ENCODE measurements at places on chromosomes 4 and X. TPM values are rescaled to one million over a fixed set of nuclear protein-coding genes. Genes with fewer than 3 reads are reported as not detected.

Gene GC
- total RNA-seq: not detected

Gene SPANXN4
- not detected for total RNA-seq

Gene NKX3-2
- 0.54 TPM for total RNA-seq

Gene PNCK
- total RNA-seq: not detected

Gene NDP
- total RNA-seq: 4.7 TPM

Gene GLUD2
- total RNA-seq: 4.0 TPM

Gene RAB9B
- 1.0 TPM for total RNA-seq

Gene SPATA4
- not detected for total RNA-seq

Gene CENPE
- 2.3 TPM for total RNA-seq

GRCh38 chr4:147247579-147247978, 233.3 kb upstream of the EDNRA start:
- no peak for DNase-seq
- H3K27ac ChIP-seq: no peak overlapping the region
- H3K4me1 ChIP-seq: no peaks in the 10 kb centered on the region
- H3K4me3 ChIP-seq: no peak overlapping the region

DNA sequence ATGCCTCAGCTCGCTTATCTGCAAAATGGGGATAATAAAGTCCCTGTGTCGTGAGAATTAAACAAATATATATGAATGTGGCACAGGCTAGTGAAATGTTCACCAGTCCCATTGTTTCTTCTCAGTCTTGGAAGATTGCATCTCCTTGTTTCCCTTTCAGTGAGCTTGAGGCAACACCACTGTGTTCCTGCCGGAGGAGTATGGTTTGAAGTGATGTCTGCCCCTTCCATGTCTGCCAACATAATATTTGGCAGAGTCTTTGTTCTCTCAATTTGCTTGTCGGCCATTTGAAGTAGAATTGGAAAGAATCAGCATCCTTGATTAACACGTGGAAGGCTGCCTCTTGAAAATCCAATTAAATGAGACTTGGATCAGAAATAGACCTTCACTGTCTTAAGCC, 1088.5 kb upstream of the INTU start:
- DNase-seq: no peak
- no peak overlapping the region for H3K4me3 ChIP-seq
- no peaks in the 10 kb centered on the region for H3K36me3 ChIP-seq

GRCh38 chr4:178414042-178414441, 971.8 kb upstream of the AGA start:
- H3K27ac ChIP-seq: no peak overlapping the region
- H3K4me1 ChIP-seq: no peaks in the 10 kb centered on the region
- no peak for DNase-seq
- no peak overlapping the region for H3K4me3 ChIP-seq
- no peaks in the 10 kb centered on the region for H3K36me3 ChIP-seq

GRCh38 chrX:65685112-65685511, 17.7 kb downstream of the MSN start:
- DNase-seq: no peak
- H3K4me1 ChIP-seq: peaks cover 16% of the 10 kb centered on the region
- no peak overlapping the region for H3K27ac ChIP-seq
- no peaks in the 10 kb centered on the region for H3K36me3 ChIP-seq

DNA sequence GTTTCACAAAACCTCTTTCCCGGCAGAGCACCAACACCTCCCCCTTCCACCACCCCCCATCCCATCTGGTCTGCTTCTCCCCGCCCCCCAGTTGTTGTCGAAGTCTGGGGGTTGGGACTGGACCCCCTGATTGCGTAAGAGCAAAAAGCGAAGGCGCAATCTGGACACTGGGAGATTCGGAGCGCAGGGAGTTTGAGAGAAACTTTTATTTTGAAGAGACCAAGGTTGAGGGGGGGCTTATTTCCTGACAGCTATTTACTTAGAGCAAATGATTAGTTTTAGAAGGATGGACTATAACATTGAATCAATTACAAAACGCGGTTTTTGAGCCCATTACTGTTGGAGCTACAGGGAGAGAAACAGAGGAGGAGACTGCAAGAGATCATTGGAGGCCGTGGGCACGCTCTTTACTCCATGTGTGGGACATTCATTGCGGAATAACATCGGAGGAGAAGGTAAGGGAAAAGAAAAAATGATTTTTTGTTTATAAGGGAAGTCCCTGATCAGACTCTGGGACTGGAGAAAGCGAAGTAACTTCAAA, at the start of gene PDGFRA:
Gene PDGFRA (plus strand): TSS at position 333 of the 541 bp plus-strand sequence. CDS start 29,476 bp downstream, outside the sequence.
- DNase-seq: no peak
- peak within 1 kb of the TSS; percentile 72 for H3K4me3 ChIP-seq
- no peaks in the 10 kb centered on the region for H3K27me3 ChIP-seq
- peak within 1 kb of the TSS; percentile 77 for H3K27ac ChIP-seq
- no peaks in the 10 kb centered on the region for H3K36me3 ChIP-seq
- H3K4me1 ChIP-seq: peaks cover 4% of the 10 kb centered on the region

DNA sequence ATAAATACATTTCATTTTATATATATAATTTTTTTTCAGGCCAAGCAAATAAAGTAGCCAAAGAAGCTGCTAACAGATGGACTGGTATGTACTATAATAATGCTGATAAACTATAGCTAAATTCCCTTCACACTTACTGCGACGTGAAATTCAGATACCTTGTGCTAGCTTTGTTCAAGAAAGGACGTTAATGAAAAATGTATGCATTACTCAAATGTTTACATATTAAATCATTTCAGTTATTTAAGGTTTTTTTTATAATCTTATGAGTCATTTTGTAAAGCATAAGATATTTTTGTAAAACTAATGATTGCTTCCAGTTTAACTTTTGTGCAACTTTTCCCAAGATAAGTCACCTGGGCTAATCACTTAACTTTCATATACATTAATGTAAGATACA, 57.2 kb upstream of the TMEM131L start:
- no peaks in the 10 kb centered on the region for H3K27me3 ChIP-seq
- no peak overlapping the region for H3K4me3 ChIP-seq
- DNase-seq: no peak

DNA sequence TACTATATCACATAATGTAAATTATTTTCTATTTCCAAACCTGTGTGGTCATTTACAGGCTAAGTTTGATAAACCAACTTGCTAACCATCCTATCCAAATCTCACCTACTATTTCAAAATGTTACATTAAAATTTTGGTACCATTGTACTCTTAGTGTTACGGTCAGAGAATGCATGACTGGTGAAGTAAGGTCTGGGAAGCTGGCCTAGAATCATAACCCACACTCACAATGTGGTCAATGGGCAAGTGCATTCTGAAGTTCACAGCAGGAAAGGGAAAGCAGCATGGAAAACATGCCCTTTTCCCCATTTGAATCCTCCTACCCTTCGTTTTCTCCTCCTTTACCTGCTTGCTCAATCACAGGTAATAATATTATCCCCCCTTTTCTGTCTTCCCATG, 54.4 kb downstream of the PPP3CA start:
- no peaks in the 10 kb centered on the region for H3K4me1 ChIP-seq
- no peak overlapping the region for H3K27ac ChIP-seq
- no peaks in the 10 kb centered on the region for H3K27me3 ChIP-seq

GRCh38 chr4:113732-114131, 10.6 kb upstream of the ZNF718 start:
- no peaks in the 10 kb centered on the region for H3K4me1 ChIP-seq
- no peak for DNase-seq
- H3K27ac ChIP-seq: no peak overlapping the region
- H3K27me3 ChIP-seq: no peaks in the 10 kb centered on the region
- H3K4me3 ChIP-seq: no peak overlapping the region
- H3K36me3 ChIP-seq: no peaks in the 10 kb centered on the region

- no peaks in the 10 kb centered on the region for H3K27me3 ChIP-seq
- H3K27ac ChIP-seq: no peak overlapping the region
- no peaks in the 10 kb centered on the region for H3K36me3 ChIP-seq
These were observed 69.8 kb upstream of the TTC29 start for GRCh38 chr4:147015491-147015890.

- H3K4me1 ChIP-seq: no peaks in the 10 kb centered on the region
- H3K4me3 ChIP-seq: no peak overlapping the region
- H3K36me3 ChIP-seq: no peaks in the 10 kb centered on the region
- no peaks in the 10 kb centered on the region for H3K27me3 ChIP-seq
These were observed 163.1 kb downstream of the ARAP2 start for GRCh38 chr4:36081185-36081584.

DNA sequence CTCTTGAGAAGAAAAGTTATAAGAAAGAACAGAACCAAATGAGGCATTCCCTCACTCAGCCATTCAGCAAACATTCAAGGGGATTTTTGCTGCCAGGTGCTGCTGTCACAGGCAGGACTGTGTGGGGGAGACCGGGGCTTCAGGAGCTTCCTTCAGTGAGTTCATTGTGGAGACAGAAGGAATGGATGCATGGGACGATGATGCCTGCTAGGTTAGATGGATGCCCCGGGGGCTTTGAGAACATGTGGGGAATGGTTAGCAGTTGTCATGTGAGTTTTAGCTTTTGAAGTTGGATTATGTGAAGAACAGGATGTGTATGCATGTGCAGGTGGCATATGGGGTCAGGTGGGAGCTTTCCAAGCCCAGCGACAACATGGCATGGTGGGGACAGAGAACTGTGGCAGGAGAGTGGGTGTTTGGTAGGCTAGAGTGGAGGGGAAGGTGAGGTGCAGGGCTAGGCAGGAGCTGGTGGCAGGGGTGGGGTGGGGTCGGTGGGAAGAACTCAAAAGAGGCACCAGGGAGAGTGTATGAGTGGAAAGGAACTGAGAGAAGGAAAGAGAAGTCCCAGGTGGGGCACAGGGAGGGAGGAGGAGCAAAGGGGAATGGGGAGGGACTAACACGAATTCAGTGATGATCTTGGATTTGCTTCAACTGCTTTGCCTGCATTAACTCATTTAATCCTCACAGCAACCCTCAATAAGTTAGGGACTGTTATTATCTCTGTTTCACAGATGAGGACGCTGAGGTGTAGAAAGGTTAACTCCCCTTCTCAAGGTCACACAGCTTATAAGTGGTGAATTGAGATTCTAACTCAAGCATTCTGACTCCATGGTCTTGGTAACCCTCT, 8.4 kb downstream of the DCUN1D4 start:
- no peak for DNase-seq
- no peak overlapping the region for H3K4me3 ChIP-seq
- no peak overlapping the region for H3K27ac ChIP-seq
- peaks cover 19% of the 10 kb centered on the region for H3K4me1 ChIP-seq

GRCh38 chr4:74032064-74032463, 6.4 kb downstream of the CXCL3 start:
- no peak overlapping the region for H3K4me3 ChIP-seq
- H3K36me3 ChIP-seq: no peaks in the 10 kb centered on the region
- no peaks in the 10 kb centered on the region for H3K27me3 ChIP-seq
- no peak for DNase-seq
- no peak overlapping the region for H3K27ac ChIP-seq

- H3K27me3 ChIP-seq: no peaks in the 10 kb centered on the region
- H3K4me1 ChIP-seq: peaks cover 4% of the 10 kb centered on the region
- no peak overlapping the region for H3K4me3 ChIP-seq
- no peak for DNase-seq
- H3K27ac ChIP-seq: no peak overlapping the region
These were observed 1.7 kb upstream of the IQSEC2 start for GRCh38 chrX:53283099-53283498.

GRCh38 chrX:40167850-40168479, 70.2 kb upstream of the BCOR start:
- no peaks in the 10 kb centered on the region for H3K27me3 ChIP-seq
- H3K4me3 ChIP-seq: peak overlapping the region; percentile 42
- H3K36me3 ChIP-seq: no peaks in the 10 kb centered on the region
- peak; percentile 49 for DNase-seq
- peak overlapping the region; percentile 28 for H3K27ac ChIP-seq

All from Peyer's patch (tissue), 4 donors.